ENCODE measurements at places on chromosomes 3 and 15.

DNA sequence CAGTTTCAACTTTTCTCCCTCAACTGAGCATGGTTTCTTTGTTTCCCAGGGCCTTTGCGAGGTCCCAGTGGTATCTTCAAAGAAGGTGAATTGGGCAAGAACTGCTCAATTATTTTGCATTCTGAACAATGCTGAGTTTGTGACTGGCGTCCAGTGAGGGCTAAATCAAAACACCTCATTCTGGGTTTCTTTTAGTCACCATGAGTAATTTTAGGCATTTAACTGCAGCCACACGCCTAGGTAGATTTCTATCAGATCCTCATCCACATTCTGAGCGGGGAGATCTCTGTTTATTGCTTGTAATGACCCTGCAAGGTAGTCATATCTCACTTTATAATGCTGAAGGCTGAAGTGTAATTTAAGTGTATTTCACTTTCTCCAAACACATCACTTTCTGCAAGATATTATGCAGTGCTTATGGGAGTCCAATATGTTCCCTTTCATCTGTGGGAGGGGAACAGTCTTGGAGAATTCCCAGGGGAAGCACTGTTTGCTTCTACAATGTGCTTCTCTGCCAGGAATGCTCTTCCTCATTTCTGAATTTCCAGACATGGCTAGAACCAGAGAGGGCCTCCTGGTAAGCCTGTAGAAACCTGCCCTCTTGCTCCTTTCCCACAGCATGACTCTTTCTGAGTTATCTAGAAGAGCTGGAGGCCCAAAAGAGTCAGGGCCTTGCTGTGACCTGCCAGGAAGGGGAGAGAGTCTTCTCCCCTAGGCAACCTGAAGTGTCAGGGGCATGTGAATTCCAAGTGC is 91.7 kb downstream of the FRMD4B start:
- DNase-seq, result no peak

GRCh38 chr3:47892286-47893040 is 89.5 kb downstream of the DHX30 start:
- DNase-seq, result no peak

DNA sequence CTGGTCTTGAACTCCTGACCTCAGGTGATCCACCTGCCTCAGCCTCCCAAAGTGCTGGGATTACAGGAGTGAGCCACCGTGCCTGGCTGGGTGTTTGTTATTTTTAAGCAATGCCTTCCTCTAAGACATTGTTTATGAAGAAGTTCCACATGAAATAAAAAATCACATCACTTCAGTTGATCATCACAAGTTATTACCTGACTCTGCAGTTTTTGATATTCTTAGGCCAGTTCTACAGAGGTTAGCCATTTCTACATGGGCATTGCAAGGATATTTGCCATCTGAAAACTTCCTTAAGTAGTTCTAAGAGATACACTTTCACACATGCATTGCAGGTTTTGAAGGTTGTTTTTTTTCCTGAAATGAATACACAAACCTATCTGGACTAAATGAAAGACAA is 82.1 kb downstream of the PYDC2 start:
- no peak for DNase-seq

DNA sequence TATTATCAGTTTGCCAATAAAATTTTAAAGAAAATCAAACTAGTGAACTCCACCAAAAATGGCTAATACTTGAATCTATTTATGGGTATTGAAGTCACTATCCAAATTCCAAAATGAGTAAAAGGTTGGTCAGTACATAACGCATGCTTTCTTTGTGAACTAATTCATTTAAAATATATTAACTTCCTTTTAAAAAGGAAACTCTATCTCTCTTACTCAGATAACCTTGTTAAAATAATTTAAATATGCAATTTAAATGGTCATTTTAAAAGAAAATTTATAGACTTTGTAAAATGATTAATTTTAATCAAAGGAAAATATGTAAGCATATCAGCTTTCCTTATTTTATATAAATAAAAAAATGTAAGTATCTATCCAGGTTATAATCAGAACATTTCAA is 419.4 kb upstream of the ZNF385D start:
- DNase-seq, result no peak

DNA sequence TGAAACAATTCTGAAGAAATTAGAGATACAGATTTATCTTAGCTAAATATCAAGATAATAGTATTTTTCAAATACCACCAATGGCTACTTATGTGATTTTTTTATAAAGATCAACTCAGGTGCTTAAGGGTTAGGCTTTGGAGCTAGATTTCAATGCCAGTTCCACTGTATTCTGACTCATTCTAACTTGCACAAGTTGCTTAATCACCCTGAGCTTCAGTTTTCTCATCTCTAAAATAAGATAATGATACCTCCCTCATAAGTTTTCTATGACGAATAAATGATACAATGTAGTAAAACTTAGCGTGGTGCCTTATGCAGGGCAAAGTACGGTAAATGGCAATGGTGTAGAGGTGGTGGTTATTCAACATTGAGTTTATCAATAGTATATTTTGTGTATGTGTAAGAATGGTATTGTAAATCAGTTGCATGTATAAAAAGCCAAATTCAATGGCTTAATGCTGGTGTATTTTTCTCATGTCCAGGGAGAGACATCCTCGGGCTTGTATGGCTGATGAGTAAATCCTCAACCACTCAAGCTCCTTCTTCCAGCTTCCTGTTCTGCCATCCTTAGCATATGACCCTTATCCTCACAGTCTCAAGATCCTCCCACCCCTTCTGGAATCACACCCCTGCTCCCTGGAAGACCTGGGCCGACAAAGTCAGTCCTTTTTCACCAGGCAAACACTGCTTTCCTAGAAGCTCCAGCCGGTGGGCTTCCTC is 505.9 kb upstream of the CFAP20DC start:
- DNase-seq, result no peak

- DNase-seq, result no peak
Measured at GRCh38 chr3:179730506-179730905, 77.7 kb downstream of the USP13 start.

DNA sequence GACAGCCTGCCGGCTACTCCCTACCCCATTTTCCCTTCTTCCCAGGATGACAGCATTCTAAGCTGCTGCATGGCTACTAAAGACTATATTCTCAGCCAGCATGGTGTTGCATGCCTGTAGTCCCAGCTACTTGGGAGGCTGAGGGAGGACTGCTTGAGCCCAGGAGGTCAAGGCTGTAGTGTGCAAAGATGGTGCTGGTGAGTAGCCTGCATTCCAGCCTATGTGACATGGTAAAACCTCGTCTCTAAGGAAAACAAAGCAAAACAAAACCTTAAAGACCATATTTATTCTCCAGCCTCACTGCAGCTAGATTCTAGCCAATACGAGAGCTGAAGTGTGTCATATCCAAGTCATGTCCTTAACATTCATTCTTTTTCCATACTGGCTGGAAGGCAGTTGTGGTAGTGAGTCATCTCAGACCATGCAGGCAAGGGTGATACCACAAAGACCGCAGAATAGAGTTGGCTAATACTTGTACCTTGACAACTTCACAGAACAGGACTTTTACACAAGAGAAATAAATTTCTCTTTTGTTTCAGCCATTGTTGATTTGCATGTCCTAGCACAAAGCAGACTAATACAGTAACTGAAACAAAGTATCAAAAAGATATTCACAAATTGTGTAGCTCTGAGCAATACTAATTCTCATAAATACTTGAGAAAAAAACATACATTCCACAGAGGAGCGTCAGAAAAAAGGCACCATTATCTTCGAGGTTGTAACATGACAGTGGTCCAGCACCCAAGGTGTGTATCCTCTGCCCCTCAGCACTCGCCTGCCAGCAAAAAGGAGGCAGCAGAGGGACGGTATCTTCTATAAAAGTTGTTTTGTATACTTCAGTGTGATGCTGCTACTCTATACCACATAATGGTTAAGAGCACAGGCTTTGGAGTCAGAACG is 14.8 kb downstream of the PBRM1 start:
- peak; percentile 25 for DNase-seq

DNA sequence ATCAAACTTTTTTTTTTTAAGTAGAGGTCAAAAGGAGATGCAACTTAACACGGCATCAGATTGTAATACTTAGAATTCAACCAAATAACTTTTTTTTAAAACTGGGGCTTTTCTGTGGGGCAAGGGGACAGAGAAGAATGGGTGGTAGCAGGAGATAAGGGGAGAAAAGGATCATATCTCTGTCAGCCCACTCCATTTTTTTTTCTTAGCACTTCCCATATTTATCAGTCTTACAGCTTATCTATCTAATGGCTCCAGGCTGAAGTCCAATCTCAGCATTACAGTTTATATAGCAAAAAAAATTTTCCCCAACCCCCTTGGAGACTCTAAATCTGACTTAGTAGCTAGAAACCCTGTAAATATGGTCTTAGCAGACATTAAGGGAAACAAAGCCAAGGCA is 69.3 kb downstream of the PIK3R4 start:
- no peak for DNase-seq
